ENCODE measurements at places on chromosomes 5 and 9. TPM values are rescaled to one million over a fixed set of nuclear protein-coding genes. Genes with fewer than 3 reads are reported as not detected.

Gene FAM120AOS
- total RNA-seq = 19.9 TPM

Gene SEC61B
- total RNA-seq = 88.7 TPM

Gene DMGDH
- total RNA-seq = 0.75 TPM

Gene FGD3
- total RNA-seq = 20.8 TPM

Gene EQTN
- not detected for total RNA-seq

Gene CARD19
- total RNA-seq = 212 TPM

Gene POMT1
- total RNA-seq = 128 TPM

Gene NTRK2
- total RNA-seq = 23.8 TPM

Gene IFNB1
- total RNA-seq = not detected

Gene RANBP3L
- total RNA-seq = not detected

Gene SMIM27
- total RNA-seq = 0.32 TPM

Gene LCN2
- total RNA-seq = not detected

Gene CARTPT
- 12.7 TPM for total RNA-seq

Gene MAMDC2
- total RNA-seq = 3.4 TPM

Gene CNTLN
- 3.5 TPM for total RNA-seq

Gene FBLL1
- not detected for total RNA-seq

Gene KCNMB1
- total RNA-seq = 30.8 TPM

Gene C9orf50
- not detected for total RNA-seq

Gene PJA2
- total RNA-seq = 56.1 TPM

Gene ZFP37
- total RNA-seq = 3.3 TPM

Gene CCNJL
- not detected for total RNA-seq

Gene BTNL3
- total RNA-seq = not detected

Gene SLC25A2
- not detected for total RNA-seq

Gene AGXT2
- not detected for total RNA-seq

Gene FREM1
- total RNA-seq = 0.85 TPM

Gene ANKRD34B
- not detected for total RNA-seq

Gene PHF24
- not detected for total RNA-seq

Gene LRRC19
- not detected for total RNA-seq

Gene PNPLA7
- total RNA-seq = 13.5 TPM

Gene RRAGA
- 57.3 TPM for total RNA-seq

Gene ZER1
- 55.5 TPM for total RNA-seq

Gene PTGES
- 8.9 TPM for total RNA-seq

Gene SV2C
- total RNA-seq = not detected

Gene PIP5K1B
- 0.85 TPM for total RNA-seq

Gene ADRB2
- 11.2 TPM for total RNA-seq

Gene FBXW2
- total RNA-seq = 35.5 TPM

Gene BHMT2
- 2.9 TPM for total RNA-seq

Gene DMRT2
- total RNA-seq = 7.2 TPM

Gene DEPDC1B
- total RNA-seq = 2.4 TPM

Gene NUTM2G
- total RNA-seq = not detected

Gene ARID3C
- not detected for total RNA-seq

Gene ADCY2
- total RNA-seq = 0.11 TPM

Gene TPM2
- 1,923 TPM for total RNA-seq

Gene GPBP1
- 21.2 TPM for total RNA-seq

Gene TAS2R1
- total RNA-seq = not detected
